ENCODE measurements at places on chromosomes 5 and 9.

DNA sequence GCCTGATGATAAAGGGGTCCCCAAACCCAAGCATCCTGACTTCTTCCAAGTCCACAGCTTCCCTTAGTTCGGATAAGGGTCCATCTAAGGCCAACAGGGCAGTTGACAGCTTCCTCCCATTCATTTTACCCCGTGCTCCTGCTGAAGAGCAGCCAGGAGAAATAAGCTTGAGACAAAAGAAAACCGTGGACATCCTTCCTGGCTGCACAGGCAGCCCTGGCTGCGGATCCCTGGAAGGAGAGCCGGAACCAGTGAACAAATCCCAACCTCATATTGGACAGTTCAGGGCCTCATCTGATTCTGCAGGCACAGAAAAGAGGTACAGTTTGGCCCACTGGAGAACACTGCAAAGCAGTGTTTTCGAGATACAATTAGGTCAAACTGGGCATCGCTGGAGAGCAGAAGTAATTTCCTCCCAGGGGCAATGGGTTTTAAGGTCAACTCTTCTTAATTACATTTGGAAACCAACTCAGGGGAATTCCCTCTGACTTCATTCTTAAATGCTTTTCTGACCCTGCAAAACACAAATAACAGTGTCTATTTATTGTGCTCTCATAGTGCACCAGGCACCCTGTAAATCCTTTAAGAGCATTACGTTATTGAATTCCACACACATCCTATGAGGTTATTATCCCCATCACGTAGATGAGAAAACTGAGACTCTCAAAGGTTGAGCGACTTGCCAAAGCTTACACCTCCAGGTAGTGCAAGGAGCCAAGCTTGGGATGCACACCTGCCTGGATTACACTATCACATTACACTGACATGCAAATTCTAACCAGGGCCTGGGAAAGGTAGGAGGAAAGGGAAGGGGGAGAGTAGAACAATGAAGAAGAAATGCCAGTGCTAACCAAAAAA, 21.2 kb downstream of the ADAM19 start:
- no peak for DNase-seq

DNA sequence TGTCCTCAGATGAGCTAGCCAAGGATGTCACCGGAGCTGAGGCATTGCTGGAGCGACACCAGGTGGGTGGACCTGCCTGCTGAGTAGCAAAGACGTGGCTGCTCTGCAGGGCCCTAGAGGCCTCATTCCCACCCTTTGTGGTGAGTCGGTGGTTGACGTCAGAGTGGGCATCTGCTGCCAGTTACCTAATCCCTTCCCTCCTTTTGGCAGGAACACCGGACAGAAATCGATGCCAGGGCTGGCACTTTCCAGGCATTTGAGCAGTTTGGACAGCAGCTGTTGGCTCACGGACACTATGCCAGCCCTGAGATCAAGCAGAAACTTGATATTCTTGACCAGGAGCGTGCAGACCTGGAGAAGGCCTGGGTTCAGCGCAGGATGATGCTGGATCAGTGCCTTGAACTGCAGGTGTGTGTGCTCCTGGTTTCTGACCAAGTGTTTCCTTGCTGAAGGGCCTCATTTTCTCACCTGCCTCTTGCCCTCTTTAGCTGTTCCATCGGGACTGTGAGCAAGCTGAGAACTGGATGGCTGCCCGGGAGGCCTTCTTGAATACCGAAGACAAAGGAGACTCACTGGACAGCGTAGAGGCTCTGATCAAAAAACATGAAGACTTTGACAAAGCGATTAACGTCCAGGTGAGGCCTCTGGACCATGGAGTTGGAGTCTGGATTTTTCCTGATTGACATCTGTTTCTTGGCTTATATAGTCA, 48.9 kb downstream of the DYNC2I2 start:
- DNase-seq, result peak; percentile 43

- no peak for DNase-seq
Observed at GRCh38 chr5:164306662-164307061, 801.2 kb downstream of the MAT2B start.

DNA sequence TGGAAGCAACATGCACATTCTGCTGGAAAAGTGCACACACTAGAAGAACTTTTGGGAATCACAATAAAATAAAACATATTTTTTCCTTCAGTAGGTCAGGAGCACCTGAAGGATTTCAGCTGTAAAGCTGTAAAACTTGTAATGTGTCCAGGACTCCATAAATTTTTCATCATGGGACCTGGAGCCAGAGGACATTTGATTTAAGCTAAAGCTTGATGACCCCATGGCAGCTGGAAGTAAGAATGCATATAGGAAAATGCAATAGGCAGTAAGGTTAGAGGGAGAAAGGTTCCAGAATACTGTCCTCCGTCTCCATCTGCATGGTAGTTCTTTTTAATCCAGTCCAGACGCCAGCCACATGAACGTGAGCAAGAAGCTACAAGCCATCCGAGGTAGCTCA, 166.0 kb downstream of the ADAMTSL1 start:
- DNase-seq, result no peak

DNA sequence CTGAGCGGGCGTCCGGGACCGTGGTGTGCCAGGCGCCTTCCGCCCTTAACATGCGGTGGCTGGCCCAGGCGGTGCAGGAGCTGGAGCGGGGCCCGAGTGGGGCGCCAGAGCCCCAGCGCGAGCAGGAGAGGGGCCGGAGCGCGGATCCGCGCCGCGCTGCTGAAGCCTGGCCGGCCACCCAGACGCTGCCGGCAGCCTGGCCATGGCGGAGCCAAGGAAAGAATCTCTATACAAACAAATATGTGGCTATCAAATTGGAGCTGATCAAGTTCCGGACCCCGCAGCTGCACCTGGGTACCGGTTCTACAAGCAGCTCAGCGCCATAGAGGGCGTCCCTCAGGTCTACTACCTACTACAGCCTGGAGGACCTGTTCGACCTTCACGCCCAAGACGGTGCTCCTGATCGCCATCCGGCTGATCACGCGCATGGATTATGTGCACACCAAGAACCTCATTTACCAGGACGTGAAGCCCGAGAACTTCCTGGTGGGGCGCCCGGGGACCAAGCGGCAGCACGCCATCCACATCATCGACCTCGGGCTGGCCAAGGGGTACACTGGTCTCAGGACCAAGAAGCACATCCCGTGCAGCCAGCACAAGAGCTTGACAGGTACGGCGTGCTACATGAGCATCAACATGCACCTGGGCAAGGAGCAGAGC, 55.8 kb downstream of the JAK2 start:
- DNase-seq, result no peak

GRCh38 chr9:109497226-109498153, 617 bp downstream of the PTPN3 start:
- DNase-seq, result no peak

DNA sequence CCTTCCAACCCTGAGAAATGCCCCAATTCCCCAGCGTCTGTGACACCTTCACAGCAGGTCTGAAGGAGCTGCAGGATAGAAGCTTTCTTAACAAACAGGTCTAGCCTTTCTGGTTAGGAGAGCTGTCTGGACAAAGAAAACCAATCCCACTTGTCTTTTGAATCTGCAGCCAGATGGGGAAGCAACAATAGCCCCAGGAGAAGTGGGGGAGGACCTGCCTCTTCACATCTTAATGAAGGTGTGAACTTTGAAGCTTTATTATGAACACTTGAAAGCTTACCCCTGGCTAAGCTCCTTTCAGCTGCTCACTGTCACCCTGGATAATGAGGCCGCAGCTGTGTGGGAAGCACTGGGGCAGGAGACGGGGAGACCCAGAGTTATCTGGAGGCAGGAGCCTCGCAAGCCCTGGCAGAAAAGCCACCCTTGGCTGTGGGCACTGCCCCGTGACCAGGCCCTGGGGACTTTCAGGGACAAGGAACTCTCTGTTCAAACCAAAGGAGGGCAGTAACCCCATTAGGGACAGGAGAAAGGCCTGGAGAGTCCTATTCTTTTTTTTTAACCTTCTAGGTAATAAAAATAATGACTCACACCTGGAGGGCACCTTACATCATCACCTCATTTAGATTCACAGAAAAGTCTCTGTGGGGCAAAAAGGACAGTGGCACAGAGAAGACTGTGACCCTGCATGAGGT, 151.8 kb upstream of the RAD23B start:
- peak; percentile 12 for DNase-seq

DNA sequence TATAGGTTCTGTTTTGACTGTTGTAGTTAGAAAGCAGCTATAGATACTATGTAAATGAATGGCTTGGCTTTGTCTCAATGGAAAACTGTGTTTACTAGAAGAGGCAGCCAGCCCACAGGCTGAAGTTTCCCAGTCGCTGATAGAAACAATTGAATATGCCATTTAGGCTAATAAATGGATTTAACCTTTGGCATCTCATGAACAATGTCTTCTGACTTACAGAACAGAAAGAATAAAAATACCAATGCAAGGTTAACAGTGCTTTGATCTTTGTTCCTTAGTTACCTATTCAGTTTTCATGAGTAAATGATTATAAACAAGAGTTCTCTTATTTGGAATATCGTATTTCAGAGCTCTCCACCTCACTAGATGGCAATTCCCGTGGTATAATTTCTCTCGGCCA, 120.6 kb downstream of the PAM start:
- DNase-seq, result no peak

DNA sequence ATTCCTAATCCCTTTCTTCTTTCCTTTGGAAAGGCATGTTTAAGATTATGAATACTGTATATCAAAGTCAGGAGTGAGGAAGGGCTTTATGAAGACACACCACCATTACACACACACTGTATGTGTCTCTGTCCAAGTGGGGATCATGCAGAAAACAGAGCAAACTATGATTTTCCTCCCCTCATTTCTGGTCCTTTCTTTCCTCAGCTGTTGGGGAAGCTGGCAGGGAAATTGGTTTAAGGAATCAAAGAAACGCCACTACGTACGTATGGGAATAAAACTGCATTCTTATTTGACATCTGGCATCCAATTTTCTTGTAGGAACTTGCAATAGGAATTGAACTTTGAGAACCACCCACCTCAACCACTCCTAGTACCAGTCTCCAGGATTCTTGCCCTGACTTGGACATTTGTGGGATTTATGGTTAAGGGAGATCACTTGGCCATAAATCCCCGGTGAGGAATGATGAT, 125.8 kb downstream of the PDE4D start:
- no peak for DNase-seq

GRCh38 chr9:92094655-92095054, 20.6 kb downstream of the SPTLC1 start:
- DNase-seq, result no peak

DNA sequence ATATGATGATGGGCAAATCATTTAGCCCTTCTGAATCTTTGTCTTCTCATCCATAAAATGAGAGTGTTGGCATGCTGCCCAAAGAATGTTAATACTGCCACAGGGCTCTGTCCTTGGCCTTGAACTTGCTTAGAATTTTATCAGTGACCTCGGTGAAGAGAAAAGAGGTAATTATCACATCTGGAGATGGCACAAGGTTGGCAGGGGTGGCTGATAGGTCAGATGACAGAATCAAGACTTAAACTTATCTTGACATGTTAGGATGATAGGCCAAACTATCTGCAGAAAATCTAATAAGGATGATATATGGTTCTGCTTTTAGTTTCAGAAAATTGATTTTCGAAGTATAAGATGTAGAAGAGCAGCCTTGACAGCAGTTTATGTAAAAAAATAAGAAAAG, 599.1 kb upstream of the CLINT1 start:
- no peak for DNase-seq

DNA sequence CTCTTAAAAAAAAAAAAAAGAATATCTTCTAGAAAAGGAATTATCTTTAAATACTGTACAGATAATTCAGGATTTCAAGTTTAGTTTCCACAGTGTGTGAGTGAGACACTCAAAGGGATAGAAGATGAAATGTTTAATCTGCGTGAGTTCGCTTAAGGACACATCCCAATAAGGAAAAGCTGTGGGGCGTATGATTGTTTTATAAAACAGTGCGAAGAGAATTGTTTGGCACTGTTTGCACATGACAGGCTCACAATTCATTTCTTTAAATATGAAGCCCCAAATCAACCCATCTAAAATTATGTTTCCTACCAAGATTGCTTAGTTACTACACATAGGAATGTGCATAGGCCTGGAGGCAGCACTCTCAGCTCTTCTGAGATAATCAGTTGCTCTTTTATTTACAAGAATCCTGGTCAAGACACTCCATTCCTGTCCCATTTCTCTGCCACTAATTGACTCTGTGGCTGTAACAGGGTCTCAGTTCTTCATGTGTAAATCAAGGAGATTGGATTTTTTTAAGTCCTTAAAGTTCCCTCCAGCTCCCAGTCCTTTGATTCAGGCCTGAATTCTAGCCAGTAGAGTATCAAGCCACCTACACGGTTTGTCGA, 60.1 kb downstream of the BHMT start:
- no peak for DNase-seq

GRCh38 chr5:130024006-130024405, 119.7 kb downstream of the CHSY3 start:
- no peak for DNase-seq

- peak; percentile 34 for DNase-seq
Observed at GRCh38 chr9:132769906-132770769, 99.9 kb downstream of the GTF3C4 start.

DNA sequence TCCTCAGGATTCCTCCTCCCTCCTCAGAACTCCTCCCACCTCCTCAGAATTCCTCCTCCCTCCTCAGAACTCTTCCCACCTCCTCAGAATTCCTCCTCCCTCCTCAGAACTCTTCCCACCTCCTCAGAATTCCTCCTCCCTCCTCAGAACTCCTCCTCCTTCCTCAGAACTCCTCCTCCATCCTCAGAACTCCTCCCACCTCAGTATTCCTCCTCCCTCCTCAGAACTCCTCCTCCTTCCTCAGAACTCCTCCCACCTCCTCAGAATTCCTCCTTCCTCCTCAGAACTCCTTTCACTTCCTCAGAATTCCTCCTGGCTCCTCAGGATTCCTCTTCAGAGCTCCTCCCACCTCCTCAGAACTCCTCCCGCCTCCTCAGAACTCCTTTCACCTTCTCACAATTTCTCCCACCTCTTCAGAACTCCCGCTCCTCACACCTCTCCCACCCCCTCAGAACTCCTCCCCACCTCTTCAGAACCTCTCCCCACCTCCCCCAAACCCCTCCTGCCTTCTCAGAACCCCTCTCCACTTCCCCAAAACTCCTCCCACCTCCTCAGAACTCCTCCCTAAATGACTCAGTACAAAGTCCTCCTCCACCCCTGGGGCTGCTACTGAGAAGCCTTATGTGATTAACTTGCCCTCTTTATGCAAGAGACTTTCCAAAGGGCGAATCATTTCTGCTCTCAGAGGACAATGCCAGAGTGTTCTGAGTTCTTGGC, 23.2 kb downstream of the SLC46A2 start:
- no peak for DNase-seq

DNA sequence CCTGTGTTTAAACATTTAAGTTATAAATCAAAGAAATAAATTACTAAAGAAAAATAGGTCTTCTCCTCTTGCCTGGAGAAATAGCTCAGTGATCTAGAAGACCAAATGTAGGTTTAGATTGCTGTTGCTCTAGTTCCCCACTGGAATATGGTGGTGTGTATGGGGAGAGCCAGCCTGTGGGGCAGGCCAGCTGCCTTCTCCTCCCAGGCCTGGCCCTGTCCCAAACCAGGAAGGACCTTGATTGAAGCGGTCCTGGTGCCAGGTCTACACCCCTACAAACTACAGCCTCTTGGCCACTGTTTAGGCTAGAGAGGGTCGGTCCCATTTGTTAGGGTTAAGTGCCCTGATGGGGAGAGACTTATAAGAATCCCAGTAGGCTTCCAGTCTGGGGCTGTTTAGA, 35.4 kb downstream of the MAN2A1 start:
- no peak for DNase-seq

Data from anterior cingulate cortex (tissue), 58 donors.